ENCODE measurements at places on chromosomes 6 and 20.

DNA sequence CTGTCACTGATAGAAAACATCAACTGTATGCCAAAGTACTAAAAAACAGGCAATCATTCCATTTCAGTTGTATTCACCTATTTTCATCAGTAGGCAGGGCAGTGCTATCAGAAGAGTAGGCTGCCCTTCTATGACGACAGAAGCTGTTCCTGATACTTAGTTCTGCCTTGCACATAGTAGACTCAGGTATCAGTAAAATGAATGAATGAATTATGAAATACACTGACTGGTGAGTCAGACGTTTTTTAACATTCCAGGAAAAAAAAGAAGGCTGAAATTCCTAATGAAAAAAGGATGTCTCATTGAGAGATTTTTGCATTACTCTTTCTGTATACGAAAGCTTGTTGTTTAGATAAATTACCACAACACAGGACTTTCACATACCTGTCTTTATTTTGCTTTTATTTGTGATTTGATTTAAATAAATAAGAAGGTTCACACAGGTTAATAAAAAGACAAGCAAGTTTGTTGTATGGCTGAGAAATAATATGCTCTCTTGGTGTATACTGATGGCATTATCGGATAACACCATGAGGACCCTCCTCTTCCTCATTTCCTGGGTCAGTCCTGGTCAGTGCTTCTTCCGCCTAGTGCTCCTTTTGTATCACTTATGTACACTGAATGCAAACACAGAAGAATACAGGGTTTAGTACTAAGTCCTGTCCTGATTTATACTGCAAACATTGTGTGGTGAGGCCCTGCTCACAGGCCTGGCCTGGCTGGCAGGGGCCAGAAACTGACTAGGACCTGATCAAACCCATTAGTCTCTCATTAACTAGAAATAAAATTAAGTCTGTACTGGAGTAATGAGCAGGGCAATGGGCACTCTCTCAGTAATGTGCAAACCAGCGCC is 39.4 kb upstream of the SPDEF start:
- no peak for DNase-seq

GRCh38 chr6:85684133-85684808 is 41.6 kb upstream of the SYNCRIP start:
- DNase-seq = no peak

- no peak for DNase-seq
These were observed 40.6 kb upstream of the PHACTR1 start for GRCh38 chr6:12675931-12676330.

GRCh38 chr6:41577356-41578216 is 31.4 kb downstream of the FOXP4 start:
- DNase-seq = no peak

GRCh38 chr6:40955178-40955545 is 83.9 kb downstream of the UNC5CL start:
- DNase-seq = no peak

DNA sequence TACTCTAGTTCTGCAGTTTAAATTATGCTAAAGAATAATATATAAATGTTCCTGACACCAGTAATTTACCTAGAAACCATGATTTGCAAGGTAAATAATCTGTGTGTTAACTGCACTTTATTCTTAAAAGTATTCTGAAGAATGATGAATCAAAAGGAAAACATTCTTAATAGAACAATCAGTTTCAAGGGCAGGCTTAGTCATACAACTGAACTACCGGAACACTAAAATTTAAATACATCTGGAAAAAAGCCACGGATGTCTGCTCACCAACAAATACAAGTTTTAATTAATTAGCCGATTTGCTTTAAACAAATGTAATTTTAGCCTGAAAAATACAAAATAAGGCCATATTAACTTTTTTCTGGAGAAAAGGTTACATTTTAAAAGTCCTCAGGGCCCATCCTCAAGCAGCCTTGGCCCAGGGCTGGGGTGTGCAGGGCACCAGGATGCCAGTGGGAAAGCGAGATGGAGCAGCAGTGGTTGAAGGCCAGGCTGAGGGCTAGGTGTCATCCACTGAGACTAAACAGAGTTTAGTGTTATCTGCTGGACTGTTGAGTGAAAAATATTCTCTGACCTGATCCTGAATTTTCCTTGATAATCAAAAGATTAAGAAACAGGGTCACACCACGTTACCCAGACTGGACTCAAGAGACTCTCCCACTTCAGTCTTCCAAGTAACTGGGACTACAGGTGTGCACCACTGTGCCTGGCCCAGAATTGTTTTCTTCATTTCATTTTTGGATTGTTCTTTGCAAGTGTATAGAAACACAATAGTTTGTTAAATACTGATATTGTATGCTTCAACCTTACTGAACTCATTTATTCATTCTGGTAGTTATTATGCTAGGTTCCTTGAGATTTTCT is 88.2 kb upstream of the DST start:
- no peak for DNase-seq

DNA sequence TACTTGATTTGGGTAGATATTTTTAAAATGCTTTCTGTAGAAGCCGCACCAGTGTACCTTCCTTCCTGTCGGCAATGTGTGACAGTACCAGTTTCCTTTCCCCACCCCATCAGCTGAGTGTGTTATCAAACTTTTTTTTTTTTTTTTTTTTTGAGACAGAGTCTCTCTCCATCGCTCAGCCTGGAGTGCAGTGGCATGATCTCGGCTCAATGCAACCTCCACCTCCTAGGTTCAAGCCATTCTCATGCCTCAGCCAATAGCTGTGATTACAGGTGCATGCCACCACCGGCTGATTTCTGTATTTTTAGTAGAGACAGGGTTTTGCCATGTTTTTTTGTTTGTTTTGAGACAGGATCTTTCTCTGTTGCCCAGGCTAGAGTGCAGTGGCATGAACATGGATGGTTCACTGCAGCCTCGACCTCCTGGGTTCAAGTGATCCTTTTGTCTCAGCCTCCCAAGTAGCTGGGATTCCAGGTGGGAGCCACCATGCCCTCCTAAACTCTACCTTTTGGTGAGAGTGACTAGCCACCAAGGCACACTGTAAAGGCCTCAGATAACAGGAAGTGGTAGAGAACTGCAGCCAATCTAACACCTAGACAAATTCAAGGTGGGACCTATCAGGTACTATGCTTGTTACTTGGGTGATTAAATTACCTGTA is 26.5 kb upstream of the ZBTB22 start:
- no peak for DNase-seq

DNA sequence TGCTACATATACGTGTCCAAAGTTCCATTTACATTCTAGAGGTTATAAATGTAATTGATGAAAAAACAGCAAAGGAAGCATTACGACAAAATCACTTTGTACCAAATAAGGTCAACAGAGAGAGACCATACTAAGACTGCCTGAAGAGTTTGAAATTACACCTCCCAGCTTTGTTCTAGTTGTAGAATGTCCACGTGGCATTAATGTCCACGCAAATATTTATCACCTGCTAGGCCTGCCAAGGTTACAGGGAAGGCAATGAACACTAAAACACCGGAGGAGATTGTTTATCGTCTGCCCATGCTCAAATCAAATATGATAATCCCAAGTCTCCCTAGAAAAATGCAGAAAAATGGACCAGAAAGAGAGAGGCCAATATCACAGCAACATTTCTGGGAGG is 6.2 kb downstream of the RALGAPA2 start:
- no peak for DNase-seq

GRCh38 chr6:65776332-65776731 is 69.3 kb upstream of the EYS start:
- no peak for DNase-seq

DNA sequence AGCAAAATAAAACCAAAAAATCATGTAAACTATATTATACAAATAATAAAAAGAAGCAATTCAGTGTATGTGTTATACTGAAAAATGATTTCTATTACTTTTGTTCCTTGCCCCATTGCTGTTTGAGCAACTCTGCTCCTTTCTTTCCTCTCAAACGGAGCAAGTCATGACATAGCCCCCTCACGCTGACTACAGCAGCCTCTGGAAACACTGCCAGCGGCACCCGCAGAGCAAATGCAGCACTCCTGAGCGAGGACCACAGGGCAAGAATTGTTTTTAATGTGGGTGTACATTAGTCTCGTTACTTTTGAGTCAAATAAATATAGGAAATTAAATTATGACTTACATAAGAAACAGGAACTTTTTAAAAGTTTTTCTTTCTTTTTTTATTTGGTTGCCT is 350.1 kb upstream of the HSF2 start:
- no peak for DNase-seq

DNA sequence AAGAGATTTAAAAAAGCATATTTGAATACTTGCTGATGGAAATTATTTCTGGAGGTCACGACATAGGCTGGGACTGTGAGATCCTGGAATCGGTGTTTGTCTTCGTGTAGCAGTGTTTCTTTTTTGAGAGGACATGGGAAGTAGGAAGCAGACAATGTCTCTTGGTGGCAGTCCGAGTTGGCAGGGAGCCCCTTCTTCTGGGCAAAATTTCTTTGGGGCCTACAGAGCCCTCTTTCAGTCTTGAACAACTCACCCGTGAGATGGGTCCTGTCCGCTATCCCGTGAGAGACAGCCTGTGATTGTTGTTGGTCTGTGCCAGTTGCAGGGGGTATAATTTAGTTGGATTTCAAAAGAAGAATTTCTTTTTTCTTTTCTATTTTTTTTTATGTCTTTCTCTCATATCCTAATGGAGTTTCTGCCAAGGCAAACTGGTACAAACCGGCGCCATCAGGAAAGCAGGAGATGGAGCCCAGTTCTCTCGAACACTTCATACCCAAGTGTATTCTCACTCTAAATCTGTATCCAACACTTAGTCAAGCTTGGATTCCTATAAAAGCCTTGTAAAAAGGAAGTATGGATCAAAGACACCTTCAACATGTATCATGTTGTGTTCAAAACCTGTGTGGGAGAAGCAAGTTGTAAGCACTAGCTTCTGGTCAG is 785.1 kb downstream of the MAFB start:
- no peak for DNase-seq

GRCh38 chr6:103720393-103720792 is 1139.3 kb downstream of the HACE1 start:
- DNase-seq = no peak

DNA sequence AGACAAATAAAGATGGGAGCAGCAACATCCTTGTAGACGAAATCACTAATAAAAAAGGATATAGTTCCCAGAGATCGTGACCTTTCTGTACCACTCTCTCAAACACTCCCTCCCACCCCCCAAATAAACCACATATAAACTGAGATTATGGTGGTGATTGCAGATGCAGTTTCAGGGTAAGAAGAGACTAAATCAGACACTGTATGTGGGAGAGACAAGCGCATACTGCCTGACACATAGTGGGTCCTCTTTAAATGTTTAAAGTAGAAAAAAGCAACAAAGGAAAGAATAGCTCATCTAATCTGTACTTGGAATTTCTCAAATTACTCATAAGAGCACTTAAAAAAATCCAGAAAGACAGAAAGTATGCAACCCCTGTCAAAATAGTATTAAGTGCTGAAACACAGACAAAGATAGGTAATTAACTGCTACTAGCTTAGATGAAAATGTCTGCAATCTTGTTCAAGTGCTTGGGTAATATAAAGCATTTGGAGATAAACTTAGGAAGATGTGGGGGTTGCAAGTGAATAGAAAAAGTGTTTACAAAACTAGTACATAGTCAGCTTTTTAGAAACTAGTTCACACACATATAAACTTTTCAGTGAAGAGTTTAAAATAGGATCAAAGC is 151.6 kb downstream of the BACH2 start:
- DNase-seq = no peak

- no peak for DNase-seq
These were observed 44.7 kb upstream of the RNF8 start for GRCh38 chr6:37309046-37309445.

GRCh38 chr20:23684261-23684660 is 4.6 kb downstream of the CST4 start:
- no peak for DNase-seq

- DNase-seq = no peak
These were observed 46.1 kb upstream of the JAG1 start for GRCh38 chr20:10719740-10720385.

GRCh38 chr6:159324596-159324995 is 155.4 kb downstream of the FNDC1 start:
- no peak for DNase-seq
